ENCODE measurements at places on chromosomes 2 and 18.

- peak; percentile 34 for DNase-seq
Observed at GRCh38 chr2:200104015-200104414, 148.6 kb downstream of the MAIP1 start.

DNA sequence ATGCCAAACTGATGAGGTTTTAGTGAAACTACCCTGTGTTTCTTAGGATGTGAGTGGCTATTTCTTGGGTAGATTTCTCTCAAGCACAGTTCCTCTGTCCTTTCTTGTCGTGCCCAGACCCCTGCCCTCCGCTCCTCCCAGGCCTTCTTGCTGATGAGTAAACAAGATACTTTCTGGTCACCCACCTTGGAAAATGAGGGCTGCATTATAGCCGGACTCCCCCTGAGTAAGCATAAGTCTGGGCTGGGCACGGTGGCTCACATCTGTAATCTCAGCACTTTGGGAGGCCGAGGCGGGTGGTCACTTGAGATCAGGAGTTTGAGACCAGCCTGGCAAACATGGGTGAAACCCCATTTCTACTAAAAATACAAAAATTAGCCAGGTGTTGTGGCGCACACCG, 58.5 kb downstream of the MEX3C start:
- DNase-seq, result no peak

DNA sequence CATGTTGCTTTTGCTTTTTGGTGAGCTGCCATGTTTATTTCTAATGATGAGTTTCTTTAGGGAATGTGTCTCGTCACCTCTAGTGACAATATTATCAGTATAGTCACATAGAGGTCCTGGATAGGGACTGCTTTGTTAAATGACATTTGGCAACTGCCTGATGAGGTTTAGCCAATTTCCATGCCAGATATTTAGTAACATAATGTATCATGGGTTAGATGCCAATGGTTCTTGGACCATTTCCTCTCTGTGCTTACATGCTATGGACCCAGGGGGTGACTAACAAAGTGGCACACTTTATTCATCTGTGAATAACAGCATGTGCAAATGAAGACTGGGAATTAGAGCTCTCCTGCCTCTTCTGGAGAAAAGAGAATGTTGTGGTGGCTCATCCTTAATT, 56.2 kb upstream of the RAB27B start:
- no peak for DNase-seq

- no peak for DNase-seq
Observed at GRCh38 chr2:26492749-26493515, 15.0 kb upstream of the OTOF start.

- no peak for DNase-seq
Observed at GRCh38 chr2:165634282-165634681, 159.8 kb downstream of the GALNT3 start.

GRCh38 chr2:69718338-69718965, 23.5 kb upstream of the ANXA4 start:
- DNase-seq, result no peak

GRCh38 chr2:108244667-108245414, 5.1 kb downstream of the SULT1C3 start:
- DNase-seq, result no peak

- DNase-seq, result peak; percentile 5
Observed at GRCh38 chr2:24721470-24721869, 71.7 kb downstream of the PTRHD1 start.

GRCh38 chr2:169285531-169286235, 76.7 kb downstream of the LRP2 start:
- DNase-seq, result peak; percentile 17

- DNase-seq, result no peak
Observed at GRCh38 chr18:63590373-63590772, 3.2 kb downstream of the SERPINB13 start.

DNA sequence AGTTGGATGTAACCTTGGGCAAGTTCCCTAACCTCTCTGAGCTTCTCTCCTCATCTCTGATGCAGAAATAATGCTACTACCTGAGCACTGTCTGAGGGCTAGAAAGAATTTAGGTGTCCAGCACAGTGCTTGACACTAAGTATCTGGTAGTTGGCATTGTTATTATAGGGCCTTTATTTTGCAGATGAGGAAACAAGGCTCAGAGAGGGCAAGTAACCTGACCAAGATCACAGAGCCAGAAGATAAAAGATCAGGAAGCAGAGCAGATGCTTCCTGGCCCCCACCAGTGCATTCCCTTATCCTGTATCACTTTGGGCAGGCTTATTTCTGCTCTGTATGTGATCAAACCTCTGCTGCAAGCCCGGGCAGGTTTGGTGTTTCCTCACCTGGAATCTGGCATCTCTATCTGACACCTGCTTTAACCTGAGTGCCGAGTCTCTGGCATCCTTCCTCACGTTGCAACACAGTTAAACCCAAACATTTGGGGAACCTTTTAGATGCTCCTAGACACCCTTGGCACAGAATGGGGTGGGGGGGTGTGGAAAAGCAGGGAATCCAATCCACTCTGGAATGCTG, 69.9 kb downstream of the PLB1 start:
- no peak for DNase-seq

DNA sequence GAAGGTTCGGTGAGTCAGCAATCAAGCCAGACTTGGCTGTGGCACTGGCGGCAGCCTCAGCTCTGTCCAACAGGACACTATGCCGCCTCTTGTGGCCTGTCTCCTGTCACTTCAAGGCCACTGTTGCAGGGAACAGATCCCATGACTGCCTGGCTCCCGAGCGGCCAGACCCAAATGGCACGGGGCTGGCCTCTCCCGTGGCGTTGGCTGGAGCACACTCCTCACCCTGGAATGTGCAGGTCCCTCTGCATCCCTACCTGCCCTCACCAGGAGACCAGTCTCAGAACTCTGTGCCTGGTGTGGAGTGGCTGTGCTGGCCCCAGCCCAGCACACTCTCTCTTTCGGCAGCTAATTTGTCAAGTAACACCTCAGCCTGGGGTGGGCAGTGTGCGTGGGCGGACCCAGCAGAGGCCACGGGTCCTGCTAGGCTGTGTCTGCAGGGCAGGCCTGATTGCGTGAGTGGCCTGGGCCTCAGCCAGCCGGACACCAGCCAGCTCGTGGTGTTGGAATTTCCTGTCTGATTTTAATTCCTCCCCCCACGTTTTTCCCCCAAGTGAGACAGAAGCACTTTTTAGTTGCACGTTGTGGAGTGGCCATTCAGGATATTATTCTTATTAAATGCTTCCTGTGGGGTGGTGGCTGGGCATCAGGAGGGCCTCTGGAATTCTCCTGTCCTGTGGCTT, 179.3 kb downstream of the GLI2 start:
- DNase-seq, result peak; percentile 73

GRCh38 chr2:58319481-58319880, 78.4 kb upstream of the FANCL start:
- no peak for DNase-seq

GRCh38 chr2:128291161-128291843, 27.4 kb downstream of the HS6ST1 start:
- DNase-seq, result peak; percentile 80

- no peak for DNase-seq
Observed at GRCh38 chr18:62258616-62259015, 66.5 kb upstream of the TNFRSF11A start.

GRCh38 chr2:13091455-13091854, 374.7 kb downstream of the TRIB2 start:
- no peak for DNase-seq

DNA sequence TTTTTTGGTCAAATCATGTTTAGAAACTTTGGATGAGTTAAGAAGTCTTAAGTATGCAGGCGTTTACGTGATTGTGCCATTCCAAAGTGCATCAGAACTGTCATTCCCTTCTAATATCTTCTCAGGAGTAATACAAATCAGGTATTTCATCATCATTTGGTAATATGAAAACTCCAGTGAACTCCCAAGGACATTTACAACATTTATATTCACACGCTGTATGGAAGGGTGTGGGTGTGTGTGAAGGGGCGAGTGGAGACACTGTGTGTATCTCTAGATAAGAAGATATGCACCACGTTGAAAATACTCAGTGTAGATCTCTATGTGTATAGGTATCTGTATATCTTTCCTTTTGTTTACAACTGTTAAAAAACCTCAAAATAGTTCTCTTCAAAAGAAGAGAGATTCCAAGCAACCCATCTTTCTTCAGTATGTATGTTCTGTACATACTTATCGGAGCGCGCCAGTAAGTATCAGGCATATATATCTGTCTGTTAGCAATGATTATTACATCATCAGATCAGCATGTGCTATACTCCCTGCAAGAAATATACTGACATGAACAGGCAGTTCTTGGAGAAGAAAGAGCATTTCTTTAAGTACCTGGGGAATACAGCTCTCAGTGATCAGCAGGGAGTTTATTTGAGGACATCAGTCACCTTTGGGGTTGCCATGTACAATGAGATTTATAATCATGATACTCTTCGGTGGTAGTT, 29.3 kb downstream of the COX7A2L start:
- DNase-seq, result no peak

GRCh38 chr2:47070920-47071824, 83.9 kb downstream of the STPG4 start:
- no peak for DNase-seq

DNA sequence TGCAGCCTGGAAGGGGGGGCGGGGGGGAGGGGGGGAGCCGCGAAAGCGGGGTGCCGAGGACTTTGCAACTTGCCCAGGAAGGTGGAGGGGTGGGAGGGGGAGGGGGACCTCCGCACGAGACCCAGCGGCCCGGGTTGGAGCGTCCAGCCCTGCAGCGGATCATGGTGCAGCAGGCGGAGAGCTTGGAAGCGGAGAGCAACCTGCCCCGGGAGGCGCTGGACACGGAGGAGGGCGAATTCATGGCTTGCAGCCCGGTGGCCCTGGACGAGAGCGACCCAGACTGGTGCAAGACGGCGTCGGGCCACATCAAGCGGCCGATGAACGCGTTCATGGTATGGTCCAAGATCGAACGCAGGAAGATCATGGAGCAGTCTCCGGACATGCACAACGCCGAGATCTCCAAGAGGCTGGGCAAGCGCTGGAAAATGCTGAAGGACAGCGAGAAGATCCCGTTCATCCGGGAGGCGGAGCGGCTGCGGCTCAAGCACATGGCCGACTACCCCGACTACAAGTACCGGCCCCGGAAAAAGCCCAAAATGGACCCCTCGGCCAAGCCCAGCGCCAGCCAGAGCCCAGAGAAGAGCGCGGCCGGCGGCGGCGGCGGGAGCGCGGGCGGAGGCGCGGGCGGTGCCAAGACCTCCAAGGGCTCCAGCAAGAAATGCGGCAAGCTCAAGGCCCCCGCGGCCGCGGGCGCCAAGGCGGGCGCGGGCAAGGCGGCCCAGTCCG, 540 bp downstream of the SOX11 start:
- DNase-seq, result peak; percentile 60

GRCh38 chr2:79368116-79368630, 144.7 kb upstream of the CTNNA2 start:
- DNase-seq, result no peak

GRCh38 chr2:171745806-171746205, 58.5 kb downstream of the DYNC1I2 start:
- DNase-seq, result no peak

GRCh38 chr18:29588446-29589100, 1411.6 kb upstream of the CDH2 start:
- DNase-seq, result peak; percentile 26

DNA sequence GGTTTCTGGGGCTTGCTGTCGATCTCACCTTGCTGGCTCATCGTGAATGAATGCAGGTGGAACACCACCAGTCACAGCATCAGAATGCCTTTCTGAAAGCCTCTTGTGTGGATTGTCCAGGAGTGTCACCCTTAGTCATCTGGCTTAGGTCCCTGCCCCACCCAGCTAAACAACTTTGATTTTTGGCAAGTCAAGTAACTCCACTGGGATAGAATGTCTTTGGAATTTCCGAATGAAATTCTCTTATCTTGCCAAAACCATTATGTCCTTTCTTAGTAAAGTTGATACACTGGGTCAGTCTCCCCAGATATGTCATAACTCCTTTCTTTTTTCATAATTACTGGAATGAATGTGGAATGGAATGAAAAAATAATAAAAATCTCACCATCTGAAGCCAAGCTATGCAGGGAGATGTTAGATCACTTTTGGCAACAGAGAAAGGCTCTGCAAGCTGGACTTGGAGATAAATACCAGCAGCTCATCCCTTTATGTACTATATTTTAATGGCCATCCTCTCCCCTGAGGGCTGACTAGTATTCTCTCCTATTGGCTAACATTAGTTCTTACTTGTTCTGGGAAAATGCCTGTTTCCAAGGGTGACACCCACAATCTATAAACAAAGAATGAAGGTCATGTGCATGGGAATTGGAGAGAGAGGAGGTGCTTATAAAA, 35.4 kb downstream of the INSIG2 start:
- DNase-seq, result no peak

GRCh38 chr2:172080641-172081220, 4.6 kb upstream of the DLX1 start:
- DNase-seq, result peak; percentile 52

DNA sequence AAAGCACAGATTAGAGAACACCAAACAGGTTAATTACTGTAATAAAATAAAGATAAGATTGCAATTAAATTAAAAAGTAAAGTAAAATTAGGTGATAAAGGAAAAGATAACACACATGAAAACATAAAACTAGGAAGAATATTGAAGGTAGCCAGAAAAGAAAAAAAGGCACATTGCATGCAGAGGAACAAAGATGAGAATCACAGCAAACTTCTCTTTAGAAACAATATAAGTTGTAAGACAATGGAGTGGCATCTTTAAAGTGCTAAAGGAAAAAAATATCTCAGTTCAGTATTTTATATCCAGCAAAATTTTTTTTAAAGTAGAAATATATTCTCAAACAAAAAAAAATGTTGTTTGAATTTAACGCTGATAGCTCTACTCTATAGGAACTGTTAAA, 366.0 kb downstream of the CPS1 start:
- DNase-seq, result no peak

DNA sequence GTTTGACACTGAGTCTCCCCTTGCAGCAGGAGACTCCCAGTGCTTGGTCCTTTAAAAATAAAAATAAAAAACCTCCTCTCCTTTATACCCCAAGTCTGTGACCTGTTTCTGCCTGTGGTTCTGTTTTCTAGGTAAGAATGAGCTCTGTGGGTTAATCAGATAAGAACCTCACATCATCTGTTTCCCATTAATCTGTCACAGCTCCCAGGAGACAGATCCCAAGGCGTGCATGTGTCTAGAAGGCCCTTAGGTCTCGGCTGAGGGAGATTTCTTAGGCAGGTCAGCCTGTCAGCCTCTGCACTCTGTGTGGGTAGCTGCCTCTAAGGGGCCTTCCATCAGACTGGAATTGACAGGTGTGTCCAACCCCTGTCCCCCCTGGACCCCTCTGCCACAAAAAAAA, 80.7 kb downstream of the FHOD3 start:
- peak; percentile 4 for DNase-seq

GRCh38 chr18:27366151-27366550, 181.0 kb upstream of the CHST9 start:
- no peak for DNase-seq

DNA sequence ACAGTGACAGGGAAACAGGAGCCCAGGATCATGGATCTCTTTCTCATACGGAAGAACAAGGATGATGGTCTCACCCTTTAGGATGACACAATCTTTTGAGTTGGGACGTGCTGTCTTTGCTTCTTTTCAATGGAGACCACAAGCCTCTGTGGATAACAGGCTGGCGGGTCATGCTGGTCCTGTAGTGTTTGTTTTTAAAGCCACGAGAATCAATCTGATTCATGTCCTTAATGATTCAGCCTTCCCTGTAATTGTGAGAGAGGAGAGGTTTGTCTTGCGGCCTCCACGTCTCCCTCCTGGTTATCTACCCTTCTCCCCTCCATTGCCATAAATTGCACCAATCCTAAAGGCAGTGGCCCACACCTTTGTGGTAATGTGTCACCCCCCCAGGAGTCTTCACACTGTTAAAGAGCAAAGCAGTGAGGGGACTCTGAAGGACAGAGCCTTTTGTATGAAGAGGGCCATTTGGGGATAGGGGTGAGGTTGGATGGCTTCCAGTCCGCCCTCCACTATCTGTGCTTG, 87.7 kb upstream of the TGFA start:
- no peak for DNase-seq

Measured in ELF-1 (cell line).